ENCODE measurements at places on chromosomes 1 and 21. TPM values are rescaled to one million over a fixed set of nuclear protein-coding genes. Genes with fewer than 3 reads are reported as not detected.

DNA sequence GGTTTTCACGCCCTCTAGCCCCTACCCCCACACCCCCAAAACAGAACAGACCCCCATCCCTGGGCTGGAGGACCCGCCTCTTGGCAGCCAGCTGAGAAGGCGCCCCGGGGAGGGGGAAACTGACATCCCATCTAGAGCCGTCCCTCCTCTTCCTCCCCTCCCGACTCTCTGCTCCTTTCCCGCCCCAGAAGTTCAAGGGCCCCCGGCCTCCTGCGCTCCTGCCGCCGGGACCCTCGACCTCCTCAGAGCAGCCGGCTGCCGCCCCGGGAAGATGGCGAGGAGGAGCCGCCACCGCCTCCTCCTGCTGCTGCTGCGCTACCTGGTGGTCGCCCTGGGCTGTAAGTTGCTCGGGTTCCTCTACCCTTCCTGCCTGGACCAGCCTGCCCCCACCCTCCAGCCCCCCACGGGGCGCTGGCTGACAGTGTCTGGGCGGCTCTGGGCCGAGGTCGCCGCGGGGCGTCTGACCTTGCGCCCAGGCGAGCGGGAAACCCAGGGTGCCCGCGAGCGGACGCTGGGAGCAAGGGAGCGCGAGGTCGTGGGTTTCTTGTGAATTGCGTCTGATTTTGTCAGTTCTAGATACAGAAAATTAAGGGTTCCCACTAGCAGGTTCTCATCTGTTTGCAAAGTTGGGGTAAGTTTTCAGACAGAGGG, 618 bp downstream of the JAM2 start:
- no peak for DNase-seq

- DNase-seq, result peak; percentile 52
Measured at GRCh38 chr1:22349362-22350043, 102.1 kb upstream of the ZBTB40 start.

DNA sequence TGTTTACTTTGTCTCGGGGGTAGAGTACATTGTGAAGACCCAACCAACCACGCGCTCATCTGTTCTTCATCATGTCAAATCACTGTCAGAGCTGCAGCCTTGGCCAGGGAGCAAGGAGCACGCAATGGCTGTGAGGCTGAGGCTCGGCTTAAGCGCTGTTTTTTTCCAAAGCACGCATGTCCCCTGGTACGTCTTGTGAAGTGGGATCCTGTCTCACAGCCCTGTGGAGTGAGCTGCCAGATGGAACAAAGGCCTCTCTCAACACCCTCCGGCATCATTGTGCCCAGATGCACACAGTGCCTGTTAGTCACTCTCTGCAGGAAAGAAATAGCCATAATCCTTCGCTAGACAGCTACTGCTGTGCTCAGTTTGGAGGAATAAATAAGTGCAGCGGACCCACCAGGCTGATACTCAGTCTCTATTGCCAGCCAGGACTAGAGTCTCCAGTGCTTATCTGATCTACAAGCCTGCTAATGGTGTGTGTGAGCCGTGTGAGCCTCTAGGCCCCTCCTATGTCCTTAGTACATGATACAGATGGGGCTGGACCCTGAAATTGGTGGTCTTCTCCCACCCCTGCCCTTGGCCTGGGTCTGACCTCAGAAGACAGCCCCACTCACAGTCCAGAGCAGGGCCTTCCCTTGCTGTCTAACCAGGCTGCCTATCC, 91.3 kb upstream of the COA6 start:
- DNase-seq, result no peak

DNA sequence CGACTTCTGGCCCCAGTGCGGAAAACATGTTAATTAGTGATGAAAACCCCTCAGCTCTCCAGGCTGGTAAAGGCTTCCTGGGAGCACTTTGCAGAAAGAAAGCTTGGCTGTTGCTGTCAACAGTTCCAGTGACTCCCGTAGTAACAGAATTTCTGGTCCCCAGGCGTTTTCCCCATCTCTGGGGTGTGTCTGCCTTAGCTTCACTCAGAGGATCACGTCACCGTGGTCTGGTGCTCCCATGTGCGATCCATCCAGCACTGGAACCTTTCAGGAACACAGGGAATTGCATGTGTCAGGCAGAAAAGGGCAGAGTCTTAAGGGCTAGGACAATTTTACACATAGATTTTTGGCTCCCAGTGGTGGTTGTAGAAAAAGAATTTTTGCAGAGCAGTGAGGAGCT, 470.4 kb upstream of the USP24 start:
- DNase-seq, result no peak

DNA sequence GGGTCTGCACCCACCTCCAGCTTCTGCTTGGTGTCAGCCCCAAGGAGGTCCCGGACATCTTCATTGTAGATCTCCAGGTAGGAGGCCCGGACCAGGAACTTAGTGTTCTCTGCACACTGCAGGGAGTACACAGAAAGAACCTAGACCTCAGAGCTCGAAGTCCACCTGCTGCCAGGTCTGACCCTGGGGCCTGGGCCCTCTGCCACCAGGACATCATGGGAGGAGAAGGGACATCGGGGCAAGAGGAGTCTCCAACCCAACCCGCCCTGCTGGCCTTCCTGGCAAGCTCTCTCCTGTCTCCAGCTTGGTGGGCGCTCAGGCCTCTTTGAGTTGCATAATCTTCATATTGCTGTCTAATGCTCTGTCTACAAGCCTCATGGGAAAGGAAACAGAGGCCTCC, 4.4 kb downstream of the KIF17 start:
- DNase-seq, result peak; percentile 82

DNA sequence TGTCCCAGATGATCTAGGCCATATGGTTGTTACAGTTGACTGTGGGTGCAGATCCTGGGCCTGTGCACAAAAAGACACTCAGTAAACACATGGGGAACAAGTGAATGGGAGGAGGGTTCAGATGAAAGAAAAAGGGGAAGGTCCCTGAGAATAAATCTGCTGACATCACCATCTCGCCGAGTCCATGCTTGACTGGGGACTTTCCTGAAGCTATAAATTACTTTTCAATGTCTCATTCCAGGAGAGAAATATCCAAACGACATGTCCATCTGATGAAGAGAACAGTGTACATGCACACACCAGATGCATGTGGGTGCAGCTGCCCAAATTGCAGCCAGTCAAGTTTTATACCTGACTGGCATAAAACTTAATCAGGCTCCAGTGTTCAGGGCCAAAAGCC, 109.0 kb downstream of the HIVEP3 start:
- no peak for DNase-seq

DNA sequence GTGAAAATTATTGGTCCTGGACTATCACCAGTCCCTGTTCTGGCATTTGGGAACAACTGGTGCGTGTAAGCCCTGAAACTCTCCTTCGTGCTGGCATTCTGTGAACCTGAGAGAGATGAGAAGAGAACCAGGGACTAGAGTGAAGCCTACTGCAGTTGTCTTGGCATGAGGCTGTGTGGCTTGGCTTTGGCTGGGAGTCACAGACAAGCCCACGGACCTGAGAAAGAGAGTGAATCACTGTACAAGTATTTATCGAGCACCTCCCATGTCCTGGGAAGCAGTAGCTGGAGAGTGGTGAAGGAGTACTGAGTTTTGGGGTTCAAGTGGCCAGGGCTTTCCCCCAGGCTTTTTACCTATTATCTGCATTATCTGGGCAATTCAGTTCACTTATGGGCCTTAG, 63.3 kb downstream of the FGGY start:
- no peak for DNase-seq

DNA sequence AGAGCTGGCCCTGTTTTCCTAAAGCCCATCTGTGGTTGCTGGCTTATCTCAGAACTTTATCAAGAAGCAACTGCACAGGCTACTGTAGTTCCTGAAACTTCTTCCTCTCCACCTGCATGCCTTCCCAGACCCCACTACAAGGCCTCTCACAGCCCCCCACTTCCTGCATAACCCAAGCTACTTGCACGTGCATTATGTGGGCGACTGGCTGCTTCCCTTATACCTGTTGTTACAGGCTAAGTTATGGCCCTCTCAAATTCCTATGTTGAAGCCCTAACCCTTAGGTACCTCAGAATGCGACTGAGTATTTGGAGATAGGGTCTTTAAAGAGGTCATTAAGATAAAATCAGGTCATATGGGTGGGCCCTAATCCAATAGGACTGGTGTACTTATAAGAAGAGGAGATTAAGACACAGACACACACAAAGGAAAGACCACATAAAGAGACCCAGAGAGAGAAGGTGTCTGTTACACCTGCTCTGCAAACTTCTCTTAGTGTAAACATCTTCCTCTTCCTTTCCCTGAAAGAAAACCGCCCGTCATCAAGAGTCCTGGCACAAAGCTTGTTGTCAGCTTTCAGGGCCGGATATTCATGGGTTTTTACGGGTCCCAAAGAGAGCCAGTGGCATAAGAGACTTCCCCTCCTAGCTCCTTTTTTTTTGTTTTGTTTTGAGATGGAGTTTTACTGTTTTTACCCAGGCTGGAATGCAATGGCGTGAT, 5.1 kb downstream of the ZNF496 start:
- DNase-seq, result no peak

DNA sequence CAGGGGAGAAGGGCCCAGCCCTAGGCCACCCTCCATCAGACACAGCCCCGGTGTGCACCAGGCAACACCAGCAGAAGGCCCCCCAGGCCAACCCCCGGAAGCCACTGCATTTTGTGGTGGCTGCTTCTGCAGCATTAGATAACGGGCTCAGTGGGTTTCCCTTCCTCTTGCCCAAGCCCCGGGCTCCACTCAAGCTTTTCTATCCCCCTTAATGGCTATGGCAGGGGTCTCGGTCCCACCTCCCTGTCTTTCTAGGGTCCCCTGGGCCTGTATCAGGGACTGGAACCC, 18.9 kb downstream of the C1orf174 start:
- no peak for DNase-seq

DNA sequence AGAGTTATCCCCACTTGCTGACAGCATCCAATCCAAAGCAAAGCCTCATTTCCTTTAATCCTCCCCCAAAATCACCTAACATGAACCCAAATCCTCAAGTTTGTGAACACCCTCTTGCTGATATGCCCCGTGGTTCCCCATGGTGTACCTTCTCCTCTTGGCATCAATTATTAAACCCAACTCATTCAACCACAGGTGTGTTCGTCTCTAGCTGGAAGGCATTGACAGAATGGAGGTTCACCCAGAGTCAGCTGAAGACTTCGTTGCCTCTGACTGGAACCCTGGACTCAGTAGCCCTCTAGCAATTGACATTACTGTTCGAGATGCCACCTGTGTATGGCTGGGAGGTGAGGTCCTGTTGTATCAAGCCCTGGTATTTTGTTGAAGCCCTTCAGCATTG, 22.8 kb downstream of the SLC30A10 start:
- no peak for DNase-seq

- no peak for DNase-seq
Measured at GRCh38 chr1:36346741-36347370, 23.4 kb upstream of the EVA1B start.

- no peak for DNase-seq
Measured at GRCh38 chr1:39894884-39895495, 6.7 kb downstream of the MYCL start.

DNA sequence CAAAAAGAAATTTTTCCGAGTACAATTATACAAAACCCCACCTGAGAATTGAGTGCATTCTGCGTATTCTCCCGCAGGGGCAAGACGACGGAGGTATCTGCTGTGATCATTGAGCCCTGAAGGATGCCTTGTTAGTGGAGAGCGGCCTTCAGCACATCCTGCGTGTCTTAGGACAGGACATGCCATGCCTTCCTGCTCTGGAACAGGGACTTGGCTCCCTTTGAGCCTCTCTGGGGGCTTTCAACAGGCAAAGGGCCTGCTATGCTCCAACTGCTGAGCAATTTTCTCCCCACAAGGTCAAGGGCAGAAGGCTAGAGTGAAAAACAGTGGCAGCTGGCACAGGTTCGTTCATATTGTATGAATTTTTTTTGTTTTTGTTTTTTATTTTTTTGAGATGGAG, 52.4 kb downstream of the TOR1AIP2 start:
- DNase-seq, result peak; percentile 23

- DNase-seq, result no peak
Measured at GRCh38 chr1:25019337-25020172, 89.5 kb upstream of the RUNX3 start.

- peak; percentile 77 for DNase-seq
Measured at GRCh38 chr1:19918057-19918456, 5.4 kb downstream of the PLA2G2E start.

- no peak for DNase-seq
Measured at GRCh38 chr1:156080863-156081179, 1.4 kb downstream of the MEX3A start.

DNA sequence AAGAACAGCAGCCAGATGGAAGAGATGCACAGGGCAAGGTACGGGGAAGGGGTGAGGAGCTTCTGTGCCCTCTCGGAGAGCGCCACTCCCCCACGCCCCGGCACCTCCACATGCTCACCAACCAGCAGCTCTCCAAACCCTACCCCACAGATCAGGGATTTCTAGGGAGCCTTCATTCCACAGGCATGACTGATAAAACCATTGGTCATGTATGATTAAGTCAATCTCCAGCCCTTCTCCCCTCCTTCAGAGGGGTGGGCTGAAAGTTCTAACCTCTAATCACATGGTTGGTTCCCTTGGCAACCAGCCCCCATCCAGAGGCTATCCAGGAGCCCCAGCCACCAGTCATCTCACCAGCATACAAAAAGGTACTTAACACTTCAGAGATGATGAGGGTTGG, 144.7 kb downstream of the TGFBR3 start:
- no peak for DNase-seq

- no peak for DNase-seq
Measured at GRCh38 chr1:117894078-117894477, 35.3 kb downstream of the GDAP2 start.

- peak; percentile 84 for DNase-seq
Measured at GRCh38 chr1:2206813-2207487, 12.4 kb upstream of the FAAP20 start.

DNA sequence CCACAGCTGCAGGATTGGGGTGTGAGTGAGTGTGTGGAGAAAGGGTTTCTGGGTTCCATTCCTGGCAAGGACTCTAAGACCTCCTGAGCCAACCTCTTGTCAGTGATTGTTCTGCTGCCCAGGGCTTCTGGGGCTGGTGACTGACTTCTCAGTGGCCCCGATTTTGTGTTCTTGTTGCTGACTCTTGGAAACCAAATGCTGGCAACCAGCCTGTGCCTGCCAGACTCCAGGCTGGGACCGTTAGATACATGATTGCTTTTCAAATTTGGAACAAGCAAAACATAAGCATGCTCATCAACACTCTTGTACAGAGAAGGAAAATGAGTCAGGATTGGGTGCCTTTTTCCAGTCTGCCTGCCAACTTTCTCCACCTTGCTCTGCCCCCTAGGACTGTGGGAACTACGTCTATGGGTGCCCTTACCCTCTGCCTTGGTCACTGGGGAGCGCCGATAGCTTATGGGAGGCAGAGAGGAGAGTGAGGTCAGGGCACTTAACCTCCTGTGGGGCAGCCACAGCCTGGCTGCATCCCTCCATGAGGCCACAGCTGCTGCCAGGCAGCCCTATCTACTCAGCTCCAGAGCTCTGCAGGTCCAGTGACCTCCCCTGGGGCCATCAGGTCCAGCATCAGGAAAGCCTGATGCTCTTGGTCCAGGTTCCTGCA, 39.3 kb upstream of the EPS8L3 start:
- DNase-seq, result peak; percentile 36

- no peak for DNase-seq
Measured at GRCh38 chr1:167541003-167541402, 12.6 kb downstream of the CREG1 start.

- DNase-seq, result no peak
Measured at GRCh38 chr1:5682626-5683225, 309.5 kb downstream of the NPHP4 start.

The KCNJ15 gene
- total RNA-seq, result 1.8 TPM

The RPE65 gene
- not detected for total RNA-seq

The MPC2 gene
- total RNA-seq, result 158 TPM

The ACP6 gene
- total RNA-seq, result 17.2 TPM

The PPFIA4 gene
- total RNA-seq, result 0.78 TPM

The TRMT1L gene
- total RNA-seq, result 9.7 TPM

The NBPF14 gene
- 21.6 TPM for total RNA-seq

The OR2T11 gene
- not detected for total RNA-seq
